ENCODE measurements at places on chromosomes 2 and 18.

DNA sequence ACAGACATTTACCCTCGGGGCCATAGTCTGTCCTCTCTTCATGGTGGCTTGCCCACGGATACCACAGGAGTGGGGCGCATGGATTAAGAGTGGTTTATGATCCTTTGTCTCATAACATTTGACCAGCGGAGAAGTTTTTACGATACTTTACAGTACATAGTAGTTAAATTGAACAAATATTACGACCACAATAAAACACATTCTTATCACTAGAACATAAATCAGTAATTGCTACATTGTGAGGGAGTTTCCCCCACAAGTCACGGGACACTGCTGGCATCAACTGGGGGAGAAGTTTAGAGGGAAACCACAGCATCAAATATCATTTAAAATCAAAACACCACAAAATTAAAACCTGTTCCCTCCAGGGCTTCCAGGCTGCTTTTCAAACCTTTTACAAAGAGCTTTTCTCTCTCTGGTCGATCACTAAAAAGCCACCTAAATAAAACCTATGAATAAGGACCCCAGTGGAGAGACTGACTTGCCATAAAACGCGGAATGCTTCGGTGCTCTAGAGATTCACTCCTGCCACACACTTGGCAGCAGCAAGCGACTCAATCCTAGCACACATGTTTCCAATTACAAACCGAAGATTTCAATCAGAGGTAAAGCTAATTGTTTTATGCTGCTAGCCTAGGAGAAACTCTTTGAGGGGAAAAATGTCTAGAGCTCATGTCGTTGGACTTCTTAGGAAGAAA lies 173.7 kb upstream of the HNRNPA3 start:
- DNase-seq = no peak

DNA sequence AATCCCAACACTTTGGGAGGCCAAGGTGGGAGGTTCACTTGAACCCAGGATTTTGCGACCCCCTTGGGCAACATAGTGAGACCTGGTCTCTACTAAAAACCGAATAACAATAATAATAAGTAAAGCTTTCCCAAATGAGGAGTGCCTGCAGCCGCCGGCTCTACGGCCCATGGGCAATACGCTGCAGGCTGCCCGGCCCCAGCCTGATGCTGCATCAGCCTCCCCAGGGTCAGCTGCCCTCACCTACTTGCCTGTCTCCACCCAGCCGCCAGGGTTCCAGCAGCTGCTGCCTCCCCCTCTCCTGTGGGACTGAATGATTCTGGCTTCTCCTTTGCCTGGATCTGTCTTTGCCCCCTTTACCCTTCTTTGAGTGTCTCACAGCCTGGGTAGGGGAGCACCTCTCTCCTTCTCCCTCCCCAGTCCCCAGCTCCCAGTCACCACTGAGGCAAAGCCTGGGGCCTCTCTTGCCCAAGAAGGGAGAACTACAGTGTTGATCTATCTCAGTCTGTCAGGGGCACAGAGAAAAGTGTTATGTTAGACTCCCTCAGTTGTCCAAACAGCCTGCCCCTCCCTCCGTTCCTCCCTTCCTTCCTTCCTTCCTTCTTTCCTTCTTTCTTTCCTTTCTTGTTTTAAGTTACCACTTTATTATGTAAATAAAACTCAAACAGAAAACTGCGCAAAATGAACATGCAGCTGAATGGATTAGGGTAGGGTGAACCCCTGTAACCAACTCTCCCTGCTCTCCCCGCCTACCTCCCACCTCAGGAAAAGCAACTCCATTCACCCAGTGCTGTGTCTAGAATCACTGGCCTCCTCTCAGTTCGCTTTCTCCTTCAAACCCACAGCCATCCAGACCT lies 38.2 kb upstream of the NPAS2 start:
- no peak for DNase-seq

DNA sequence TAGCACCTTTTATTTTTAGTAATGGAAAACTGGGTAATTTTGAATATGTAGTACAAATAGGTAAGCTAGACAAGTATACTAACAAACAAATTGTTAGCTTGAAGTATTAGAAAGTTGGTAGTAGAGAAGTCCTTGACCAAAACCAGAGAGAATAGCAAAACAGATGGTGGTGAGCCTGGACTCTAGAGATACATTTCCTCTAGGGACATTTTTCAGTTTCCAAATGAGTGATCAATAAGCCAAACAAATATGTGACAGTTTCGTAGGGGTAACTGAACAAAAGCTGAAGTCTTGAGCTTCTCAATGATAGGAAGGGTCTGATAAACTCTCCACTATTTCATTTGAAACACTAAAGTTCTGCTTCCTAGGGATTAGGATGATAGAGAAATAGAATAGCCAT lies 692.0 kb upstream of the FAM98A start:
- no peak for DNase-seq

- DNase-seq = no peak
Measured at GRCh38 chr2:20129331-20130159, 78.1 kb upstream of the LAPTM4A start.

- no peak for DNase-seq
Measured at GRCh38 chr2:192345287-192345686, 150.6 kb upstream of the TMEFF2 start.

DNA sequence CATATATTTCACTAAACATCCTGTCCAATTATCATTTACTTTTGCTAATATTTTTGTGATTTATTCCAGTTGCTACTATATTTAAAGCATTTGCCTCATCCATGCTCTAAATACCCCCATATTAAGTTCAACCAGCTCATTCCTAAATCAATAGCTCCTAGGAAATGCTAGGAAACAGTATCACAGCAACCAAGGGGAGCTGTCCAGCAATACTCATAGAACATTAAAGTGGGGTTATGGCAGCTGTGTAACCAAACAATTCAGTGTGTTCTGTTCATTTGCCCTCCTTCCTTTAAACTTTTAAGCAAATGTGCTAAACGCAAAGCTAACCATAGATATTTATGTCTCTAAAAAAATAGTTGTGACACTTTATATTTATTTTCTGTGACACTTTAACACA lies 41.1 kb downstream of the ACVR1C start:
- DNase-seq = no peak

GRCh38 chr2:30500699-30501098 lies 53.7 kb downstream of the LCLAT1 start:
- no peak for DNase-seq

- no peak for DNase-seq
Measured at GRCh38 chr2:218645126-218645525, 14.3 kb downstream of the ZNF142 start.

DNA sequence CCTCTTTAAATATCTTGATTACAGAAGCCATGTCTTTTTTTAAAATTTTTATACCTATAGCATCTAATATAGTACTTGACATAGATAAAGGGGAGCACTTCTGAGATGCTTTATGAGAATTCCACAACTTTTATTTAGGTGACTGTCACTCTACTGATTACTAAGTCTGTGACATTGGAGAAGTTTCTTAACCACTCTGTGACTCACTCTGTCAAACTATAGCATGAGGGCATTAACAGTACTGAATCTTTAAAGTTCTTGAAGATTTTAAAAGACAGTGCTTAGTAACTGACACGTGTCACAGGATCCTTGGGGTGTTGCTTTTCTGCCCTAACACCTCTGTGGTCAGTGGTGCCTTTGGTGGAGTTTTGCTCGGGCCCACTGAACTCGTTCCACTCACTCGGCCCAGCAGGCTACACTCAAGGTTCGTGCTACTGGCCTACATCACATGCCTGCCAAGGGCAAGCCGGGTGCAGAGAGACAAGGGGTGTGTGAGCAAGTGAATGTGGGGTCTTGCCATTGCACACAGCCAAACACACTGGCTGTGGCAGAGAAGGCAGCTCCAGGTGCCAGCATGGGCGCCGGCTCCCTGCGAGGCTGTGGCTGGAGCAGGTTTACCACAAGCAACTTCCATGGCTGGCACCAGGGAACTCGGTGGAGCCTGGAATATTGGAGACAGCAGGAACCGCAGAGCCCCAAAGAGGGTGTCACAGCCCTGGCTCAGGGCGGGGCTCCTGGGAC lies 734.0 kb upstream of the CDH7 start:
- DNase-seq = no peak

- DNase-seq = no peak
Measured at GRCh38 chr2:85730686-85731230, 23.0 kb upstream of the ATOH8 start.

- DNase-seq = peak; percentile 90
Measured at GRCh38 chr2:191376981-191377629, 131.9 kb downstream of the MYO1B start.

DNA sequence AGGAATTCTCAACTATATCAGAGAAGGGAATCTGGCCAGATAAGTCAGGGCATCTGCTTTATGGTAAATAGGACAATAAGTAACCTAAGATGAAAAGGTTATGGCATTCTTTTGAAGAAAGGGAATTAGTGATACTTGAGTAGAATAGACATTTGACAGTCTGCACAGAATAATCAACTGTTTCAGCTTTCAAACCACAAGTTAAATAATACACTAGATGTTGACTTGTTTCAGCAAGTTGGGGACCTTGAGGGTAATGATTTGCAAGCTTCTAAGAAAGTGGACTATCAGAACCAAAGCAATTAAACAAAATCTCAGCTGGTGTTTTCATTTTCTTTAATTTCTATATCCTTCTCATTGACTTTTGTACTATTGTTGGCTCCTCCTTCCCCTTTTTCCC lies 54.5 kb downstream of the SLC39A10 start:
- no peak for DNase-seq

- DNase-seq = no peak
Measured at GRCh38 chr2:134689315-134689714, 29.5 kb downstream of the TMEM163 start.

GRCh38 chr2:3784731-3785130 lies 81.4 kb downstream of the DCDC2C start:
- DNase-seq = no peak

GRCh38 chr2:132581991-132582738 lies 87.8 kb downstream of the LYPD1 start:
- no peak for DNase-seq

- no peak for DNase-seq
Measured at GRCh38 chr2:26504002-26504401, 26.1 kb upstream of the OTOF start.

GRCh38 chr18:48902023-48902855 lies 48.5 kb downstream of the SMAD7 start:
- peak; percentile 99 for DNase-seq

- no peak for DNase-seq
Measured at GRCh38 chr2:239423551-239423950, 22.7 kb upstream of the HDAC4 start.

DNA sequence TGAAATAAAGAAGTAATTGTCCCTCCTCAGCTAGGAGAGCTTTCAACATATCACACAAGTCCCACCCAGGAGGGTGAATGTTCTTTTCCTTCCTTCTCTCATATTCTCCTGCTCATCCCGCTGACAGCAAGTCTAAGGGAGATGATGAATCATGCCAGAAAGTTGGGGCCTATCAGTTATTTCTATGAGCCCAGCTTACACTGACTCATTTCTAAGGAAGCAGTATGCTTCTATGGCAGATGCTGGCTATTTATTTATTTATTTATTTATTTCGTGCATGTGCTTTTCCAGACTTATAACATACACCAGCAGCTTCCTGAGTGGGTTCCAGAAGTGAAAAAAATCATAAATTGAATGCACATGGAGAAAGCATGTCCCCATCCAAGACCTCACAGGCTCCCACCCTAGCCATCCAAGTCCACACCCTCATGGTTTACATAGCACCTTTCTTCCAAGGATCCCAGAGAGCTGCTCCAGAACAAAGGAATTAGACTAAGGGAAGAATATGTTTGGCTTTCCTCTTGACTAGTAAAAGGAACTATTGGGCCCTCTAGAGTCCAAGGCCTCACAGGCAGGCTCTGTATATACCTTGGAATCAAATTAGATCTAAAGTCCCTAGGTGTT lies 1074.2 kb upstream of the ZEB2 start:
- DNase-seq = peak; percentile 94

DNA sequence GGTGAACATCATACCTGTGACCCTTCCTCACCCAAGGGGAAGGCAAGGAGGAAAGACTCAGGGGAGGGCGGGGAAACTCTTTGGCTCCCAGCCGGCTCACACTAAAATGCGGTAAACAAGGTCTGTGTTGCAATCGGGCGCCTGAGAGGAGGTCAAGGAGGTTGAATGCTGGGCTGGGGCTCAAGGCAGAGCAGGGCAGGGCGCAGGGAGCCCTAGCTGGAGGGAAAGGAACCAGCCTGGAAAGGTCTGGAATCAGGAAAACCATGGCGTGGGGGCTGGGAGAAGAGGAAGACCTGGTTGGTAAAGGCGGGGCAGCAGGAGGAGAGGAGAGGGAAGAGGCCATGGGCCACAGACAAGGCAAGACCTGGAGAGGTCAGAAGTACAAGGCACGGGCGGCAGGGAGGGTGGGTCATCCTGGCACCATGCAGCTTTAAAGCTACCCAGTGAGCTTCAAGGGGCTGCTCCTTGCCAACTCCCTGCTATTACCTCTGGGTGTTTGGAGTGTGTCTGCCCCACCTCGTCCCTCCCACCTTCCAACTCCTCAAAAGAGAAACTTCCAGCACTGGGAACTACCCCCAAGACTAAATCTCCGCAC lies 4.8 kb upstream of the TMEM37 start:
- DNase-seq = no peak

DNA sequence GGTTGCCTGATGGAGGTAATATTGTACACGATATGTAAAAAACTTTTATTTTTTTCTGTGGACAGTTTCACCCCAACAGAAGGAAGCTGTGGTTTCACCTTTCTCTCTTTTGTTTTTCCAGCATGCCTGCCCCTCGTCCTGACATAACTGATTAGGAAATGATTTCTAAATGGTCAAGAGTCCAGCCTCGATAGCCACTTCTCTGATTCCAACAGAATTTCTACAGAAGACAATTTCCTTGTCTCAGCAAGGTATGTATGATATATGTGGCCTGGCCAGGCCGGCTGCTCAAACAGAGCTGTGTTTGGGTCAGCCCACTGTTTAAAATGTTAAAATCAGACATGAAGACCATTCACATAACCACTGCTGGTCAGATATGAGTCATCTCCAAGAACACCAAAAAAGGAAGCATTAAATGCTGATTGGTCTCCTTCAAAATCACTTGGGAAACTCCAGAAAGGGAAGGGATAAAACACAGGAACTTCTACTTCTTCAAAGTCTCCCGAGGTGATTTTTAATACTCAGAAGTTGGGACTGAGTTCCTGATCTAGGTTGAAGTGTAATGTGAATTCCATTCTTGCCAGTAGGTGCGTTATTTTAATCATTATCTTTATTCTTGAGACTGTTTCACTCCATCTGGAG lies 22.3 kb downstream of the ATP8B1 start:
- DNase-seq = peak; percentile 82

- DNase-seq = no peak
Measured at GRCh38 chr2:9178110-9178903, 28.3 kb upstream of the ASAP2 start.

GRCh38 chr2:153214337-153214736 lies 264.2 kb downstream of the RPRM start:
- DNase-seq = no peak

Data from kidney capillary endothelial cell (primary cell).